Hypothalamus (tissue), 51 donors: ENCODE measurements at places on chromosomes 5 and 9.

DNA sequence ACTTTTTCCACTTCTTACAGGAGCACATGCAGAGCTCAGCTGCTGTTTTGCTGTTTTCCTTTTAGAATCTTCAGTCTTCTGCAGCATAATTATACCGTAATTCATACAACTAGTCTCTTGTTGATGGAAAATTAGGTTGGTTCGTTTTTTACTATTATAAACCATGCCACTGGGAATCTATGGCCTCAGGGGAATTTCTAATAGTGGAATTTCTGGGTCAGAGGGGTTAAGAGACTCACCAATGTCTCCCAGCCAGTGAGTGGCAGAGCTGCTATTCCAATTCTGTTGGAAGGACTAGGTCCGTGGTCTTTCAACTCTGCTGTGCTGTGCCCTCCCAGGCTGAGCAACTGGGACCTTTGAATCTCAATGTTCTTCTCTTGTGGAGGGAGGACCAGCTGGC lies 282.5 kb downstream of the ZSWIM6 start:
- no peak for DNase-seq

DNA sequence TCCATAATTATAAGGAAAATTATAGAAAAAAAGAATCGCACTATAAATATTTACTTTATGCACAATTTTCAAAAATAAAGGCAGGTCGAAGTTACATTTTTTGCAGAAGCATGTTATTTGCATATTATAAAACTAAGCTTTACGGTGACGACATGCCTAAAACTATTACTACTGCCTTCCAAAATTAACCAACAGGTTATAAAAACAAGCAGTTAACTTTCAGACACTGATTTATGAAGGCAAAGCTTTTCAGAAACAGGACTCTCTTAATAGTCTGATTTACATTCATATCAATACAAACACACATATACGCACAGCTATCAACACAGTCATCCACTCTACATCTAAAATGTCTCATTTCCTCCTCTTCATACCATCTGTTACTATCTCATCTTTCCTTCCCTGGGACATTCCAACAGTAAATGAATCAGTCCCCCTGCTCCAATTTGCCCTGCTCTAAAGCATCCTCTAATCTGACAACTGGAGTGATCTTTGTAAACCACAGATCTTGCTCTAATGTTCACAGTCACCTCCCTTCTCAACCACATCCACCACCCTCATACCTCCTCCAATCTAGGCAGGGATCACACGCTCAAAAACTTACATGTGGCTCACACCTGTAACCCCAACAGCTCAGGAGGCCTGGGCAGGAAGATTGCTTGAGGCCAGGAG lies 21.6 kb downstream of the FBXW11 start:
- DNase-seq: no peak

- no peak for DNase-seq
Observed at GRCh38 chr5:58499941-58500340, 8.7 kb downstream of the GAPT start.

DNA sequence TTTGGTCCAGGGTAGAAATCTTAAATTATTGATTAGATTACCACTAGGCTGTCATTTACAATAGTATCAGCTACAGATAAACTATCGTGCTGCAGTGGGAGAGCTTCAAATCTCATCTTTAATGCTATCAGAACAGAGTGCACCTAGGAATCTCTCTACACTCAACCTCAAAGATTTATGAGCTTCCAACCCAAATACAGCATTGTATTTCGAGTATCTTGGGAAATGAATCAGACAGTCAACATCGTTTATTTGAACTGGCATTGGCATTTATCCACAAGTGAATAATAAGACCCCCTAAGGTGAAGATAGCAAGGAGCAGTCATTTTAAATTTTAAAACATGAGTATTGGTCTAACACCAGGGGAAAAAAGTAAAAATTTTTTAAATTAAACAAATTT lies 1203.2 kb downstream of the CDH12 start:
- DNase-seq: no peak

- no peak for DNase-seq
Observed at GRCh38 chr5:121462441-121462840, 389.2 kb upstream of the FTMT start.

DNA sequence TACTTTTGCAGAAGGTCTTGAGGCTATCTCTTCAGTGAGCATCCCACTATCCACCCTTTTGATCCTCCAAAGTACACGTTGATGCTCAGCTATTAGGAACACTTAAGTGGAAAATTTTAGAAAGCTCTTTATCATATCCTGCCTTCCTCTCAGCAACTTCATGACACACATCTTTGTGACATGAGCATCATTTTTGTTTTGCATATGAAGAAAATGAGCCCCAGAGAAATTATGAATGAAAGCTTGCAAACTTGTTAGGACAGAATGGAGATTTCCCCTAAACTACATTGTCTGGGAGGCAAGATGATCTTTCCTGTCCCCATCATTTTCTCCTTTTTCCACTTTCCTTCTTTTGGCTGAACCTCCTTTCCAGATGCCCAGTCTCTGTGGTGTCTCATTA lies 239.4 kb upstream of the PIK3R1 start:
- no peak for DNase-seq

GRCh38 chr9:116383133-116383532 lies 229.5 kb downstream of the PAPPA start:
- DNase-seq: no peak

DNA sequence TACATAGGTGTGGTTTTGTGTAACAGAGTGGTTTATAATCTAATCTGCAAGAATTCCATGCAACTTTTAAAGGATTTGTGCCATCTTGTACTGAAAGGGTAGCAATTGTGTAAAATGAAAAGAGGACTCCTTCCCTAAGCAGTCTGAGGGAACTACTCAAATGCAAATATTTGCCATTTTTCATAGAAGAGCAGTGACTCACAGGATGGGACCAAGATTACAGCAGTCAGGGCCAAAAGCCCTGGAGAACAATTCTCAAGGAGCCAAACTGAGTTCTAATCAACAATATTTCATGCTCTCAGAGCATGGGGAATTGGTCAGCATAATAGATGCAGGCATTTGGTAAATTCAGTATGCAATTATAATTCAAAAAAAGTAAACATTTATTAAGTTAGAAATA lies 495.8 kb downstream of the CHSY3 start:
- no peak for DNase-seq

DNA sequence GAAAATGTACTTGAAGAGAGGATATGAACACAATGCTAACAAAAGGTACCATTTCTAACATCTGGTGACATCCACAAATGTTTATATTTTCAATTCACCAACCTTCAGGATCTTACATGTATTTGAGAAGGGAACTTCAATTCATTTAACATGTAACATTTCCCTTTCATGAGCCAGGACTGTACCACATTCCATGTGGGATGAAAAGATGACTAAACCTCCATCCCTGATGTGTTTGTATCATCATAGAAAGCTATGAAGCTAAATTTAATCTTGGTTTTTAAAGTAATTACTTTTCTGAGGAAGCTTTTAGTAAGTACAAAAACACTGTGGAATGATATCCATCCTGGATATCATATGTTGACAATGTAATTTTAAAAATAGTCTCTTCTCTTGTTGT lies 78.2 kb upstream of the GNA14 start:
- no peak for DNase-seq

- no peak for DNase-seq
Observed at GRCh38 chr9:4077499-4078102, 222.3 kb downstream of the GLIS3 start.

DNA sequence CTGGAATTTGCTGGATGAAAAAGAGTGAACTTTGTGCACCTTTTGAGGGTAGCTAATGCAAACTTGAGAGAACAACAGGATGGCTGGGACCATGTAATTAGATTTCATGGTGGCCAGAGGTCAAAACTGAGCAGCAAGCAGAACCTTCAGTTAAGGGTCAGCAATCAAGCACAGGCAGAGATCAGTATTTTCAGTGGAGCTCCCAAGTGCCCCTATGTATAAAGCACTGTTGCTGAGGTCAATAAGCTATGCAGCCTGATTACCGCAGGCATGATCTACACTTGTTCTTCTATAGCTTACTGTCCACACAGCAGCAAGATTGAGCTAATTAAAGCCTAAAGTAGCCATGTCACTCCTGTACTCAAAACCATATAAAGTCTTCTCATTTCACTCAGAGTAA lies 62.1 kb upstream of the TMC1 start:
- DNase-seq: no peak

DNA sequence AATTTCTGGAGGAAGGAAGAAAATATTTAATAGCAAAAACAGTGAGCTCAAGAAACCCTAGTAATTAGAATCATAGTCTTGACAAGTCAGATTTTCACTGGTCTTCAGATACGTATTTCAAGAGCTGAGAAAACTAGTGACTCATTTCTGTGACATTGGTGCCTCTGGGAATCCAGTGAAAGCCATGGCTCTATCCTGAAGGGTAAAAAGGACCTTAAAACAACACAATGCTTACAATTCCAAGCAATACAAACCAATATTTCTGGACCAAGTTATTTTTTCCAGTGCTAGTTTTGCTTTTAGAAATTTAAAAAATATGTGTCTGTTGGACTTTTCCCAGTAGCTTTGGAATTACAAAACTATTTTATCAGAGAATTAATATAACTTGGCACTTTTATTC lies 140.3 kb downstream of the LPAR1 start:
- no peak for DNase-seq

DNA sequence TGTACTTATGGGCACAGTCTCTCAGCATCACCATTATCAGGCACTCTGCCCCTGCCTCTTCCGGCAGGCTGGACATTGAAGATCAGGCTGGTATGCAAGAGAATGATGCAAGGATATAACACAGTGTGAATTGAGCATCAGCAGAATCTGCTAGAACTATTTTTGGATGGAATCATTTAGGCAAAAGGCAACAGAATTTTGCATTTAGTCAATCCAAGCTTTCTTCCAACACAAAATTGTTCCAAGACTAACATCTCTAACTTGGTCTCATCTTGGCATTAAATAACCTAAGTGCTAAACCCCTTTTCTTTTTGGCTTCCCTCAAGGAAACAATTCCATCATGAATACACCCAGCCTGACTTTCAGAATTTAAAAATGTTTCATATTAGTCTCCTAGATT lies 339.9 kb downstream of the PRELID2 start:
- no peak for DNase-seq

- DNase-seq: no peak
Observed at GRCh38 chr5:111928511-111928910, 171.5 kb upstream of the NREP start.

- no peak for DNase-seq
Observed at GRCh38 chr5:172881691-172882370, 47.8 kb downstream of the ERGIC1 start.

DNA sequence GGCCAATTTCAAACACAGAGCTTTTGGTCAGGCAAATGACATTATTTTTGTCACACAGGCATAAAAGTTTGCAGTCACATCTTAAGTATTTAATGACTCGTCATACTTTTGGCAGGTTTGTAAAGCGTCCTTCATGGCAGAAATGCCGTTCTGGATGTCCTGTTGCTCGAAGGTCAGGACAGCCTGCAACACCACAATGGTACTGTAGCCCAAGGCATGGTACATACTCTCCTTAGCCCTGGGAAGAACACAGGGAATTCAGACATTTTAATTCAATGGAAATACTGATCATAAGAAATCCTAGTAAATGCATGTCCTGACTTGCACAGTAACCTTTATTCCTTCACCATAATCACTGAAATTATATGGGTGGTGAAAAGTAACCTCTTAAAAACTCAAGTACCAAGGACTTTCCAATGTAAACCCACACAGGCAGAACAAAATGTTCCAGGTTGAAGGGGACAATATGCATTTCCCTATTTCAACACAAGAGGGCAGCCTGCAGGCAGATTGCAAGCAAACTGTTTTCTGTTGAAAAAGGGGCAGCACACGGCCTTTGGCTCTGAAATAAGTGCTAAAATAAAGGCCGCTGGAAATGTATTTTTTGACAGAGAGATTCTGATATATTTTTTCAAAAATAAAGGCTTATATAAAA lies 95.7 kb downstream of the TTC39B start:
- DNase-seq: no peak

DNA sequence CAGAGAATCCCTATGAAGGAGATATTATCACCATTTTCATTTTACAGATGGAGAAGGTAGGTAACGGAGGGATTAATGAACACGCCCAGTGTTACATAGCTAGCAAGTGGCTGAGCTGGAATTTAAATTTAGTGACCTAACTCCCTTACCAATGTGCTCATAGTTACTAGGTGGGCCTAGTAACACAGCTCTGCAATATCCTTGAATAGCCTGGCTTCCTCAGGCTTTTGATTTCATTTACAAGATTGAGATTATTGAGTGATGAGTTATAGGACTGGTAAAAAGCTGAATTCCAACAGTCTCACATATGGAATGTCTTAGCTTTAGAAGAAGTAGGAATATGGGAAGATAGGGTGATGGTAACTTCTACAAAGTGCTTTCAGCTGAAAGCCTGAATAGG lies 336.3 kb upstream of the KIF2A start:
- no peak for DNase-seq

- no peak for DNase-seq
Observed at GRCh38 chr5:25863811-25864210, 1174.6 kb downstream of the CDH9 start.

- no peak for DNase-seq
Observed at GRCh38 chr5:3199962-3200755, 395.5 kb upstream of the IRX1 start.

DNA sequence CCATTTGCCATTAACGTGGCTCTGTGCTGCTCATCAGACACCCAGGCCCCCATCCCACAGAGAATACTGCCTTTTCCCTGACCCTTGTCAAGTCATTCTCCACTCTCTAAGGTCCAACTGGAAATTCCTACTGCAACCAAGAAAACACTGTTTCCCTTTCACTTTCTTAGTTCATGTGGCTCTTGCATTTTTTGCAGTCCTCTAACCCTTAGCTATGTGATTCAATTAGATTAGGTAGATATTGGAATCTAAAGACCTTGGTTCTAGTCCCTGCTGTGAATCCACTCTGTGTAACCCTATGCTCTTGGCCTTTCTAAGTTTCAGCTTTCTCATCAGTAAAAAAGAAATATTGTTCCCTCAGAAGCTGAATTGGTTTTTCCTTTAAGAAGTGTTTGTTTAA lies 649.4 kb downstream of the CCDC171 start:
- no peak for DNase-seq

GRCh38 chr9:127163409-127163808 lies 41.0 kb upstream of the ANGPTL2 start:
- DNase-seq: no peak

GRCh38 chr5:142735323-142736246 lies 34.6 kb upstream of the ARHGAP26 start:
- DNase-seq: no peak
